ENCODE measurements at places on chromosomes 6 and 20.

DNA sequence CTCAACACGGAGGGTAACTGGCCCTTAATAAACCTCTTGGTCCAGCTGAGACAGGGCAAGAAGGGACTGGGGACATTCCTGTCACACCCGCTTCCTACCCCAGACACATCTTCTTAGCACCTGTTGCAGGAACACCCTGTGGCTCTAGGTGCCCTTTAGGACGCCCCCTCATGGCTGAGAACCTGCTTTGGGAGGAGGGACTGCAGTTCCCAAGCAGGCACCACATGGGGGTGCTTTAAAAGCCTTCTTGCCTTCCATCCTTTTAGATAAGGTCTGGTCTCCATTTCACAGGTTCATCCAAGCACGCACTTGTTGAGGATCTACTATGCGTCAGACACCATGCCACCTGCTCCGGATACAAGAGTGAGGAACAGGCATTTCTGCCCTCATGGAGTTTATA is 26.6 kb downstream of the NSFL1C start:
- no peak for DNase-seq

DNA sequence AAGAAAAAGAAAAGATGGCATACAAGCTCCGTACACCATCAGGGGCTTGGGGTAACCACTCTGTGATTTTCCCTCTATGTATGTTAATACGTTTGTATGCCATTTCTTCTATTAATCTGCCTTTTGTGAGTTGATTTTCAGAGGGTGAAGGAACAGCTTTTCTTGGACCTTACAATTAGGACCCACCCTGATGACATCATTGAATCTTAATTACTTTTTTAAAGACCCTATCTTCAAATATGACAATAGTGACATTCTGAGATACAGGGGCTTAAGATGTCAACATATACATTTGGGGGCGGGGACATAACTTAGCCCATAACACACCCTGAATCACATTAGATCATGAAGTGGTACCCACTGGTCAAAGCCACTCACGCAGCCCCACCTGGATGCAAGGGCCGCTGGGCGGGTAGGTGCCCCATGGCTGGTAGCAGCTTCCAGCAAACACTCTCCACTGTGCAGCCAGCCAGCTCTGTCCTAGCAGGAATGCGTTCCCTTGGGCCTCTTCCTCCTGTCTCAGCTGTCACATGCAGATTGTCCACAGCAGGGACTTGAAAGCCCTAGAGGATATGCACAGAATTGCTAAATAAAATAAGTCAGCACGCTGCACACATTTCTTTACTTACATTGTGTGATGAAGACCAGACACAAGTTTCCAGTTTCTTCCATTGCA is 74.5 kb downstream of the FOXF2 start:
- DNase-seq = no peak

DNA sequence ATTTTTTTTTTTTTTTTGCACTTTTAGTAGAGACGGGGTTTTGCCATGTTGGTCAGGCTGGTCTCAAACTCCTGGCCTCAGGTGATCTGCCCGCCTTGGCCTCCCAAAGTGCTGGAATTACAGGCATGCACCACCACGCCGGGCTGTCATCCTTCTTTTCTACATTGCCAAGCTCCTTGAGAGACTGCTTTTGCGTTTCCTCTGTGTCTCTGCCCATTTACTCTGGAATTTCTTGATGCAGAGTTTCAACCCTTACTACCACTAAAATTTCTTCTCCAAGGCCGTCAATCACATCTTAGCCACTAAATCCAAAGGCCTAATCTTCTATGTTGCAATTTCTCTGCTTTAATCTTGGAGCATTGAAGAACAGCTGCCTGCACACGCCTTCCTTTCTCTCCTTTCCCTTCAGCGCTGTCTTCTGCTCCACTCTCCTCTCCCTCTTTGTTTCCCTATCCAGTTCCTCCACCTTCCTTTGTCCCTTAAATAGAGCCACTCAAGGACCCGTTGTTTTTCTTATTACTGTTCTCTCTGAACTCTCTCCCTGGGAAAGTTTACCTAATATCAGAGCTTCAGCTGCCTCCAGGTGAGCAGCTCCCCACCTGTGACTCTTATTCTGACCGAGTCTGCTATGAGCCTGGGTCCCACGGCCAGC is 98.8 kb downstream of the SLC35B3 start:
- no peak for DNase-seq

- peak; percentile 9 for DNase-seq
Measured at GRCh38 chr6:127302728-127303660, 36.3 kb downstream of the RNF146 start.

DNA sequence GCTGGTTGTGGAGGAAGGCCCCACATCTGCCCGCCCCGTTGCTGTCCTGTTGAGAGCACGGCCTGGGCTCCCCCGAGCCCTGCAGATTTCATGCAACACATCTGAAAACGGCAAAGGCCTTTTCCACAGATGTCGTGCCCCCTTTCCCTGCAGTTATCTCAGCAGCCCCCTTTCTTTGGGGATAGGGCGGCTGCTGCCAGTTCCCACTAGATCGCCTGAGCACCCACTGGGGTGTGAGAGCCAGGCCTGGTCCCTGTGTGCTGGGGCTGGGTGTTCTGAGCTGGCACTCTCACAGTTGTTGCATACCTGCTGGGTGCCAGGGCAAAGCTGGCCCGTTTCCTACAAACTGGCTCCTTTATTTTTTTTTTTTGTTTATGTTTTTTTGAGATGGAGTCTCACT is 12.3 kb upstream of the MTG2 start:
- no peak for DNase-seq

DNA sequence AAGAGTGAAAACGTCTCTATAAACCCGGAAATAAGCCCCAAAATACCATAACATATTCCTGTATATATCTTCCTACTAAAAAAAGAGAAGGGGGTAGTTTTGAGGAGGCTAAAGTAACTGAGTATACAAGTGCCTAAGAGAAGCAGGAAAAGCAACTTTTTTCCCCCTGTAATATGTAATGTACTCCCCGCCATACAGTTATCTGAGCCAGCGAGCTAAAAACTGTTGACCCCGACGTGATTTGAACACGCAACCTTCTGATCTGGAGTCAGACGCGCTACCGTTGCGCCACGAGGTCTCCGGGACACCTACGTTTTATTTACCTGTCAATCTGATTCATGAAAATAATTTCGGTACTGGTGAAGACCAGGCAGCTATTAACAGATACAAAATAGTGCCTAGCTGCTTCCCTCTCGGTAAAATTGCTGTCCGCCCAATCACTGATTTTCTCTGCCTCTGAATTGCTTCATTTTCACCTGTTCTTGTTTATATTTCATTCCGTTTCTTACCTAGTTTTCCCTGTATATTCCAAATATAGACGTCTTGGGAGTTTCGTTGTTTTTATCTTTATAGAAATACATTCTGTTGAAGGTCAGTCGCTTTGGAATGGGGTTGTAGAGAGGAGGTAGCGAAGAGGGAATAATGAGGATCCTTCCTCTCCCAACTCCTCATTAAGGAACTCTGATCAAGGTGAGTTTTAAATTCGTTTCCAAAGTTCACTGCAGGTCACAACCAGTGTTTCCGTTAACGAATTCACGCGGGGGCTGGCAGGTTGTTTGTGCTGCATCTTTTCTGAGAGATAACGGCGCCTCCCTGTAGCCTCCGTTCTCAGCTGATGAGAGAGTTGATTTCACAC is 33.6 kb upstream of the BTN3A2 start:
- no peak for DNase-seq

- no peak for DNase-seq
Measured at GRCh38 chr6:130288065-130288464, 65.3 kb upstream of the SAMD3 start.

DNA sequence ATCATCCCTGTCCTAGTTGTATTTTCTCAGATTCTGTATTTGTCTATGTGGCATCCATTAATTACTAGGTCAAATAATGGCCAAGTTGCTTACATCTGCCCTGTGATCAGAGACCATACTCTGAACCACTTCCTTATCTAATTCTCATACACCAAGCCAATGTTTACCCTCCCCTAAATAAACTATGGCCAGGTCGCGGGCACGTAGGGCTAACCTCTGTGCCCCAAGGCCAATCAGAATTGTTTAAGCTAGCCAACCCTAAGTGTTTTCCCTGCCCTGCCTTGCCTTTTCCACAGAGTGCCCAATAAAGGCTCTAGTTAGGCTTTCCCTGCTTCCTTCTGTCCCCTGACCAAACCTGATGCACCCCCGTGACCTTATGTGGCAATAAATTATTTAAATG is 2.8 kb upstream of the CALHM4 start:
- DNase-seq = no peak

- no peak for DNase-seq
Measured at GRCh38 chr6:122033564-122034181, 365.8 kb upstream of the HSF2 start.

- DNase-seq = no peak
Measured at GRCh38 chr20:9592419-9592818, 78.0 kb downstream of the LAMP5 start.

DNA sequence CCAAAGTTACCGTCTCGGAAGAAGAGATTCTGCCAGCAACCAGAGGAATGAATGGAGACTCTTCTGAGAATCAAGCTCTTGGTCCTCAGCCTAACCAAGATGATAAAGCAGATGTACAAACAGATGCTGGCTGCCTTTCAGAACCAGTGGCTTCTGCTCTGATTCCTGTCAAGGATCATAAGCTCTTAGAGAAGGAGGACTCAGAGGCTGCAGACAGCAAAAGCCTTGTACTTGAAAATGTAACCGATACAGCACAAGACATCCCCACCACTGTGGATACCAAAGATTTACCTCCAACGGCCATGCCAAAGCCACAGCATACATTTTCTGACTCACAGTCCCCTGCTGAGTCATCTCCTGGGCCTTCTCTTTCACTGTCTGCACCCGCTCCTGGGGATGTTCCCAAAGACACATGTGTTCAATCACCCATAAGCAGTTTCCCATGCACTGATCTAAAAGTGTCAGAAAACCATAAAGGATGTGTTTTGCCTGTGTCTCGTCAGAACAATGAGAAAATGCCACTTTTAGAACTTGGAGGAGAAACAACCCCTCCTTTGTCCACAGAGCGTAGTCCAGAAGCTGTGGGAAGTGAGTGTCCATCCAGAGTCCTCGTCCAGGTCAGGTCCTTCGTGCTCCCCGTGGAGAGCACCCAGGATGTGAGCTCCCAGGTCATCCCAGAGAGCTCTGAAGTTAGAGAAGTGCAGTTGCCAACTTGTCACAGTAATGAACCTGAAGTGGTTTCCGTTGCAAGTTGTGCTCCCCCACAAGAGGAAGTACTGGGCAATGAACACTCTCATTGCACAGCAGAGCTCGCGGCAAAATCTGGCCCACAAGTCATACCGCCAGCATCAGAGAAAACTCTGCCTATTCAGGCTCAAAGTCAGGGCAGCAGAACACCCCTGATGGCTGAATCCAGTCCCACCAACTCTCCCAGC is 109.6 kb downstream of the RTN4IP1 start:
- peak; percentile 73 for DNase-seq

GRCh38 chr6:125076482-125076742 is 77.2 kb upstream of the TPD52L1 start:
- no peak for DNase-seq

DNA sequence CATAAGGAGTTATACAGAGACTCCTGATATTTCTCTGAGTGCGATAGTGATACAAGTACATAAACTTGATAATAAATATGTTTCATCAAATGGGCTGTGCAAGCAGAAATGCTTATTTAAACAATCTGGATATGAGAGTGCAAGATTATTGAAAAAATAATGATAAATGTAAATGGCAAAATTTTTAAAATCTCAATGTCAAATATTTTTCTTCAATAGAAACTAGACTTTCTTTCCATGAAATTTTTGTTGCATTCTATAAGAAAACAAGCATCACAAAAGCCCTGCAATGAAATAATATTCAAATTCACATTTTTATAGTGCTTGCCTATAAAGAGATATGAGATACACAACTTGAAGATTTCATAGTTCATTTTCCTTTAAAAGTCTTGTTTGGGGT is 2.7 kb downstream of the PACRG start:
- no peak for DNase-seq

DNA sequence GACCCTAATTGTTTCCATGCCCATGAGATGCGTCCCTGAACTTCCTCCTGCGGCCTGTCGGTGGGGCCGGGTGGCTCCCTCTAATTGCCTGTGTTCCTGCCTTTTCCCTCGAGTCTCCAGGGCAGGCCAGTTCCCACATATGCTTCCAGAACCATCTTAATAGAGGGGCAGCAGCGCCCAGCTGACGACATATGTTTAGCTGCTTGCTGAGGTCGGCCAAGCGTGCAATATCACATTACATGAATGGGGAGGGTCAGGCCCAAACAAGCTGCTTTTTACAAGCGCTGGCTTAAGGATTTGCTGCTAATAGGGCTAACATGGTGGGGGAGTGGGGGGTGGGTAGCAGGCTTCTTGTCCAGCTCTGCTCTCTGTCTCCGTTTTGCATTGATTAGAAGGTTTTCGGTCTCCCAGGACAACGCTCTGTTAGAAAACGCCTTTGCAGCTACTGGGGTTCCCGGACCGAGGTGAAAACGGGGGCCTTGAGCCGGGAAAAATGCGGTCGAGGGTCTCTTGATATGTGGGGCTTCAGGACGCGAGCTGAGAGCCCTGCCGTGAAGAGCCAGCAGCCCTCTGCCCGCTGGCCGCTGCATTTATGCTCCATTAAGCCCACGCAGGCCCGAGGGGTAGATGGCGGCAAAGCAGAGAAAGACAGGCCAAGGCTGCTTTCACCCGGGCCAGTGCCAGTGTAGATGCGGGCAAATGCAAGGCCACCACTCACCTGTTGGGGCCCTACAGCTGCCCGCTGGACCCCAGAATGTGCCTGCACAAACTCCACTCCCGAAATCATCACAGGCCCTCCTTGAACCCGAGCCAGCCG is 308.5 kb downstream of the BMP7 start:
- DNase-seq = peak; percentile 3

DNA sequence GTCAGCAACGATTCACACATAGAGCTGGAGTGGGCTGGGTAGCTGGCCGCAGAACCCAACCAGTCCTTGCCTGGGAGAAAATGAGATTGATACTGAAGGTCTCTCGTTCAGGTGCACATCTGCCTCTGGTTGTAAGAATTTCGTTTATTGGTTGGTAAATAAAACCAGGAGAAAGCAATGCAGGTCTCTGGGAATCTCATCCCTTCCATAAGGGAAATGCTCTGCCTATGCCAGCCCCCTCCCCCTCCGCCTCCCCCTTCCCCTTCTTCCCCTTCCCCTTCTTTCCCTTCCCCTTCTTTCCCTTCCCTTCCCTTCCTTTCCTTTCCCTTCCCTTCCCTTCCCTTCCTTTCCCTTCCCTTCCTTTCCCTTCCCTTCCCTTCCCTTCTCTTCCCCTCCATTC is 107.3 kb downstream of the DTD1 start:
- no peak for DNase-seq

- no peak for DNase-seq
Measured at GRCh38 chr6:101762851-101763250, 369.3 kb downstream of the GRIK2 start.

DNA sequence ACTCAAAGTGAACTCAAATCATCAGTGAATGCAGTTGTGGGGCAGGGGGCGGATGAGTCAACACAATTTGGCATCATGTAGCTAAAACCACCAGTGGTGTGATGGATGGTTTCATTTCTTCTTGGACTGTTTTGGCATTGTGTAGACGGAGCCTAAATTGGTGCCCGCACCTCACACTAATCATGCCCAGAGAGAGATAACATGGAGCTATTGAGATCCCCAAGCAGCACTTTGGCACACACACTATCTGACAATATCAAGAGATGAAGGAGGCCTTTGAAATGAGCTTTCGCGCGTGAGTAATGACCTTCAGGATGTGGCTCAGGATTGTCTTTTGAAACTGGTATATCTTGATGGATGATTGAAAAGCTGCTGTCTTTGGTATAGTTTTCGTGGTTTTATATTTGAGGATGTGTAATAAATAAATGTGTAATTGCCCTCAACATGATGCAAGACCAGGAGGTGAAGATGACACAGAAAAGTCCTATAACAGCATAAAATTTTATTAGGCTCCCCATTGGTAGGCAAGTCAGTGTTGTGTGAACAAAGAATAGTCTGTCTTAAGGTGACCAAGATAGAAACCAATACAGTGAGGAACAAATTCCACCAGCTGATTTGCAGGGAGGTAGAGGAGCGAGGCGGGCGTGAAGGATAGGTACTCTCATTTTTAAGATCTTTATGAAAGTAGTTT is 174.2 kb downstream of the TSHZ2 start:
- no peak for DNase-seq
